ENCODE measurements at places on chromosomes 2 and 18.

GRCh38 chr2:159941729-159942128 is 120.7 kb downstream of the PLA2R1 start:
- no peak for DNase-seq
- no peaks in the 10 kb centered on the region for H3K27me3 ChIP-seq
- no peak overlapping the region for H3K4me3 ChIP-seq
- H3K36me3 ChIP-seq, result no peaks in the 10 kb centered on the region
- H3K27ac ChIP-seq, result no peak overlapping the region

GRCh38 chr2:74714691-74715080 is 60.6 kb downstream of the SEMA4F start:
- H3K4me3 ChIP-seq, result peak overlapping the region; percentile 79
- no peaks in the 10 kb centered on the region for H3K27me3 ChIP-seq
- H3K36me3 ChIP-seq, result no peaks in the 10 kb centered on the region

GRCh38 chr2:219739066-219739465 is 111.6 kb downstream of the SLC4A3 start:
- H3K4me1 ChIP-seq, result no peaks in the 10 kb centered on the region
- no peaks in the 10 kb centered on the region for H3K27me3 ChIP-seq
- H3K4me3 ChIP-seq, result no peak overlapping the region
- no peak overlapping the region for H3K27ac ChIP-seq
- no peaks in the 10 kb centered on the region for H3K36me3 ChIP-seq
- no peak for DNase-seq

- DNase-seq, result no peak
- no peak overlapping the region for H3K4me3 ChIP-seq
- no peaks in the 10 kb centered on the region for H3K36me3 ChIP-seq
- no peaks in the 10 kb centered on the region for H3K27me3 ChIP-seq
- no peak overlapping the region for H3K27ac ChIP-seq
Observed at GRCh38 chr2:169693360-169693759, 845 bp downstream of the CFAP210 start.

DNA sequence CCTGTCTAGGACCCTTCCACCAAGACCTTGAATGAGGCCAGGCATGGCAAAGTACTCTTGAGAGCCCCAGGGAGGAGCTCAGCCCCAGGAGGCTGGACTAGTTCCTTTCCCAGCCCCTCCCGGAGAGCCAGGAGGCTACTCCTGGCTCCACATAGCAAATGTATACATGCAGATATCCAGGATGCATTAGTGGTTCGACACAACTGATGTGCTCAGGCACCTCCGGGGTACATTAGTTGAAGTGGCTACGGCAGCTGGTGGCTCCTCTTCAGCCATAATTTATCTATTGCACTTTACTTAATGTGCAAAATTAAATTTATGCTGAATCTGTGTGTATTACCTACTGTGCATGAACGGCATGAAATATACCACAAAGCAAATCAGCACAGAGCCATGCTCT is 182.8 kb upstream of the MEIS1 start:
- H3K4me3 ChIP-seq, result no peak overlapping the region
- no peaks in the 10 kb centered on the region for H3K4me1 ChIP-seq
- H3K36me3 ChIP-seq, result no peaks in the 10 kb centered on the region

GRCh38 chr2:56811401-56811800 is 627.6 kb downstream of the CCDC85A start:
- no peak for DNase-seq
- H3K36me3 ChIP-seq, result no peaks in the 10 kb centered on the region
- H3K27me3 ChIP-seq, result no peaks in the 10 kb centered on the region
- H3K4me3 ChIP-seq, result no peak overlapping the region
- no peaks in the 10 kb centered on the region for H3K4me1 ChIP-seq

DNA sequence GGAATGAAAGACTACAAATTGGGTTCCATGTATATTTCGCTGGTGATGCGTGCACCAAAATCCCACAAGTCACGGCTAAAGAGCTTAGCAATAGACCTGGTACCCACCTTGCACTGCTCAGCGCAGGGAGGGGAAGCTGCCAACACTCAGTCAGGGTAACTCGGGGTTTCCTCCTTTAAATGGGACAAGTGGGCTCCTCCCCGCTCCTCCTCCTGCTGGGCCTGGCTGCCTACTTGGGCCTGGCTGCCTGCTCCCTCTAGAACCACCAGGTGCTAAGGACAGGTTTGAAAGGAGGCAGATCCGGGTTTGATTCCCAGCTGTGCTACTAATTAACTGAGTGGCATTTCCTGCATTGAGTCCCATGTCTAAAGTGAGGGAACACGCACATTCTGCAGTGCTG is 23.4 kb downstream of the MYO7B start:
- DNase-seq, result no peak
- no peaks in the 10 kb centered on the region for H3K36me3 ChIP-seq
- no peak overlapping the region for H3K27ac ChIP-seq
- H3K4me1 ChIP-seq, result peaks cover 15% of the 10 kb centered on the region

GRCh38 chr2:130951018-130951417 is 114.3 kb downstream of the ARHGEF4 start:
- no peak overlapping the region for H3K4me3 ChIP-seq
- no peaks in the 10 kb centered on the region for H3K36me3 ChIP-seq
- DNase-seq, result no peak
- no peak overlapping the region for H3K27ac ChIP-seq
- H3K27me3 ChIP-seq, result no peaks in the 10 kb centered on the region

GRCh38 chr2:188244383-188244782 is 47.3 kb upstream of the GULP1 start:
- no peaks in the 10 kb centered on the region for H3K27me3 ChIP-seq
- H3K4me1 ChIP-seq, result no peaks in the 10 kb centered on the region
- DNase-seq, result no peak

DNA sequence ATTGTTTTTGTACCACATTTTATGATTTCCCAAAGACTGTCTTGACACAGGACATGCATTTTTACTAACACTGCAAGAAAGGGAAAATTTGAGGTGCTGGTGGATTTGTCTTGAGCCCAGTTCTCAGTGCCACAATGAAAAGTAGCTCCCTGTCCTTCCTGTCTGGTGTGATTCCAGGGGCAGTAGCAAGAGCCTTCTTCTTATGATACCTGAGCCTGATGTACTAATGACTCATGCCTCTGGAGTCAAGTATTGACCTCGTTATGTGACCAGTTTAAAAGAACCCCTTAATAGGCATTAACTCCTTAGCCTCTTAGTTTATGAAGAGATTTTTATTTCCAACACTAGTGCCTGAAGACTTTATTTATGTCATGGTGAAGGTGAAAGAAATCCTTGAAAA is 728.6 kb downstream of the SLC4A3 start:
- H3K27me3 ChIP-seq, result no peaks in the 10 kb centered on the region
- no peaks in the 10 kb centered on the region for H3K36me3 ChIP-seq
- H3K27ac ChIP-seq, result no peak overlapping the region
- H3K4me3 ChIP-seq, result no peak overlapping the region
- H3K4me1 ChIP-seq, result no peaks in the 10 kb centered on the region
- no peak for DNase-seq

DNA sequence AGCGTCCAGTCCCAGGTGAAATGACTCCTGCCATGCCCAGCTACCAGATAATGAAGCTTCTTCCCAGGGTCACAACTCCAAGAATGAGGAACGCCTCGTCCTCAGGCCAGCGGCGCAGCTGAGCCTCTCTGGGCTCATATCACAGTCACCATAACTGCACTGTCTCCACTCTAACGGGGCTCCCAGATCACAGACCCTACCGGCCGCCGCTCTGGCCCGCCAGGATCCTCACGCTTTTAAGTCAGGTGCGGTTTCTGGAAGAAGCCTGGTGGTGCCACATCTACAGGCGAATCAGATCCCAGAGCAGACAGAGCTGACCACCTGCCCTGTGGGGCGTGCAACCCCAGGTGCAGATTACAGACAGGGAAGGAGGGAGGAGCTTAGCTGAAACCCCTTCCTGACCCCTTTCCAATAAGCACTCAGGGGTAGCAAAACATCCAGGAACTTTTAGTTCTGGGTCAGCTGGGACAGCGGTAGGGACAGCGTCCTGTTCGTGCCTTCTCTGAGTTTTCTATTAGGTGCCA is 3.7 kb upstream of the ACKR3 start:
- DNase-seq, result peak; percentile 60
- H3K36me3 ChIP-seq, result no peaks in the 10 kb centered on the region
- peaks cover 11% of the 10 kb centered on the region for H3K4me1 ChIP-seq
- peak overlapping the region; percentile 94 for H3K27ac ChIP-seq

DNA sequence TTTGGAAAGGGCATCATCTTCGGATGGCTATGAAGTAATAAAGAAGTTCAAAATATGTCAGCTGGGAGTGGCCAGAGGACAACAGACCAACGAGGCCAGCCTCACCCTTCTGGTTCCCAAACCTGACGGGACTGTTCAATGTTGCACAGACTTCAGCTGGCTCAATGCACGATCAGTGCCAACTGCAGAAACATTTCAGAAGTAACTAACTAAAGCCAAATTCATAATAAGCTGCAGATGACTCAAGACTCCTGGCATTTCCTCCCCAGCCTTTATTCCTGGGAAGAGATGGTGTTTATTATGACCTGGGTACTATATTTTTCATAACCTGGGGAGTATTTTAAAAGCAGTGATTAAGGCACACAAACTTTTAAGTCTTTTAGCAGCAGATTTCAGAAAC is 3.8 kb upstream of the ATP6V1C2 start:
- DNase-seq, result no peak
- peaks cover 31% of the 10 kb centered on the region for H3K4me1 ChIP-seq
- no peaks in the 10 kb centered on the region for H3K27me3 ChIP-seq
- H3K27ac ChIP-seq, result peak overlapping the region; percentile 65
- H3K36me3 ChIP-seq, result no peaks in the 10 kb centered on the region
- H3K4me3 ChIP-seq, result no peak overlapping the region

GRCh38 chr2:225584796-225585195 is 185.3 kb downstream of the NYAP2 start:
- H3K36me3 ChIP-seq, result no peaks in the 10 kb centered on the region
- H3K4me3 ChIP-seq, result no peak overlapping the region
- no peak for DNase-seq
- H3K27me3 ChIP-seq, result no peaks in the 10 kb centered on the region
- no peaks in the 10 kb centered on the region for H3K4me1 ChIP-seq

DNA sequence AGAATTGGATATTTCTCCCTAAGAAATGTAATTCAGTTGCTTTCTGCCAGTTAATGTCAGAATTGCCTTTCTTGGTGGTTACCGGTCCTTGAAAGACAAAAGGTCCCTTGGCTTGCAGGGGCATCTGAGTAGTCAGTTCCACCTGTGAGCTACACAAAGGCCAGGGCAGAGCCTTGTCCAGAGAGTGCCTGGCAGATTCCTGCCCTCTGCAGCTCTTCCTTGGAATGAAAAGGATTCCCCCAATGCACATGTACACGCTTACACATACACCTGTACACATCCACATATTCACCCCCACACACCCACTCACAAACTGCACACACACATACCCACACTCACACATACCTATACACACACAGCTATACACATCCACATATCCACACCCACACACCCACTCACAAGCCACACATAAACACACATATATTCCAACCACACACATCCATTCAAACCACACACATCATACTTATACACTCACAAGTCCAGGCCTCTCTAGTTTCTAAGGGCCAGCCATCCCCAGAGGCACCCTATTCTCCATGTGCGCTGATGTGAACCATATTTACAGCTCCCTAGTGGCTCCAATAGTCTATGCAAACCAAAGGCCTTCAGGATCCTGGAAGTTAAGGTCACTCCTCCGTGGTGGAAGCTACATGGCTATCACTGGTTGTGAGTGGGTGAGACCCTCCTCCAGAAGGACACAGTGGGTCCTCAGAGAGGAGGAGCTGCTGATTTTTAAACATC is 9.6 kb downstream of the CYRIA start:
- H3K4me1 ChIP-seq, result peaks cover 48% of the 10 kb centered on the region
- H3K27me3 ChIP-seq, result no peaks in the 10 kb centered on the region
- H3K36me3 ChIP-seq, result no peaks in the 10 kb centered on the region
- no peak for DNase-seq
- H3K4me3 ChIP-seq, result no peak overlapping the region
- peak overlapping the region; percentile 78 for H3K27ac ChIP-seq

- peak overlapping the region; percentile 67 for H3K27ac ChIP-seq
- H3K36me3 ChIP-seq, result no peaks in the 10 kb centered on the region
- H3K27me3 ChIP-seq, result no peaks in the 10 kb centered on the region
- H3K4me1 ChIP-seq, result peaks cover 2% of the 10 kb centered on the region
- H3K4me3 ChIP-seq, result peak overlapping the region; percentile 2
- no peak for DNase-seq
Observed at GRCh38 chr18:47817017-47817794, 113.3 kb downstream of the SMAD2 start.

GRCh38 chr18:28399781-28400362 is 222.9 kb upstream of the CDH2 start:
- H3K4me3 ChIP-seq, result no peak overlapping the region
- no peak overlapping the region for H3K27ac ChIP-seq
- DNase-seq, result no peak

DNA sequence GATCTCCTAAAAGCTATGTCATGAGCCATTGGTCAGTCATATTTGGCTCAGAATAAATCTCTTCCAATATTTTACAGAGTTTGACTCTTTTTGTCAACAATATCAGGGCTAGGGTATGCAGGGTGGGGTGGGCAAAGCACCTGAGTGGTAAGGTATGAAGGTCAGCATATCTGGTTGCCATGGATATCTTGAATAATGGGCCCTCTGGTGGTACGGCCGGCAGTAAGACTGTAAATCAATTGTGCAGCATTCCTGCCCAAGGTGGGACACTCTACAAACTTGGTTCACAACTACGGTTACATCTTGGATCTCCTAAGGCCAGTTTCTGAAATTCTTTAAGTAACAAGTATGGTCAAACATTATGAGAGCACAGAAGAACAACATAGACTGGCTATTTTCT is 119.6 kb downstream of the SPOPL start:
- no peak for DNase-seq
- H3K4me1 ChIP-seq, result no peaks in the 10 kb centered on the region
- H3K4me3 ChIP-seq, result no peak overlapping the region
- H3K27ac ChIP-seq, result no peak overlapping the region

- H3K36me3 ChIP-seq, result no peaks in the 10 kb centered on the region
- H3K27me3 ChIP-seq, result no peaks in the 10 kb centered on the region
- no peaks in the 10 kb centered on the region for H3K4me1 ChIP-seq
- DNase-seq, result no peak
- no peak overlapping the region for H3K4me3 ChIP-seq
- no peak overlapping the region for H3K27ac ChIP-seq
Observed at GRCh38 chr2:122237450-122237849, 482.0 kb downstream of the TSN start.

GRCh38 chr2:70796262-70796661 is 5.8 kb upstream of the FIGLA start:
- no peaks in the 10 kb centered on the region for H3K27me3 ChIP-seq
- H3K4me3 ChIP-seq, result no peak overlapping the region
- no peaks in the 10 kb centered on the region for H3K36me3 ChIP-seq
- no peaks in the 10 kb centered on the region for H3K4me1 ChIP-seq

GRCh38 chr2:233090879-233091278 is 30.7 kb downstream of the INPP5D start:
- DNase-seq, result peak; percentile 34
- H3K4me1 ChIP-seq, result no peaks in the 10 kb centered on the region
- H3K27me3 ChIP-seq, result no peaks in the 10 kb centered on the region
- H3K36me3 ChIP-seq, result no peaks in the 10 kb centered on the region
- no peak overlapping the region for H3K27ac ChIP-seq

GRCh38 chr2:126344493-126344892 is 311.5 kb upstream of the GYPC start:
- no peaks in the 10 kb centered on the region for H3K4me1 ChIP-seq
- no peaks in the 10 kb centered on the region for H3K27me3 ChIP-seq
- H3K4me3 ChIP-seq, result no peak overlapping the region
- DNase-seq, result no peak
- H3K27ac ChIP-seq, result no peak overlapping the region
- H3K36me3 ChIP-seq, result no peaks in the 10 kb centered on the region

GRCh38 chr2:113102133-113102532 is 25.3 kb upstream of the IL1RN start:
- no peak overlapping the region for H3K4me3 ChIP-seq
- H3K4me1 ChIP-seq, result no peaks in the 10 kb centered on the region
- H3K27me3 ChIP-seq, result no peaks in the 10 kb centered on the region
- H3K36me3 ChIP-seq, result no peaks in the 10 kb centered on the region

GRCh38 chr2:73892631-73893329 is at the start of gene ACTG2:
Gene ACTG2 (plus strand): TSS chr2:73893008. CDS start chr2:73901312, 8,304 bp downstream.
- peak within 1 kb of the TSS; percentile 65 for H3K4me3 ChIP-seq
- peaks cover 14% of the 10 kb centered on the region for H3K4me1 ChIP-seq
- no peaks in the 10 kb centered on the region for H3K27me3 ChIP-seq
- no peak for DNase-seq
- no peaks in the 10 kb centered on the region for H3K36me3 ChIP-seq

Measured in ascending aorta (tissue), 2 donors.